ENCODE measurements at places on chromosomes 2 and 18. TPM values are rescaled to one million over a fixed set of nuclear protein-coding genes. Genes with fewer than 3 reads are reported as not detected.

DNA sequence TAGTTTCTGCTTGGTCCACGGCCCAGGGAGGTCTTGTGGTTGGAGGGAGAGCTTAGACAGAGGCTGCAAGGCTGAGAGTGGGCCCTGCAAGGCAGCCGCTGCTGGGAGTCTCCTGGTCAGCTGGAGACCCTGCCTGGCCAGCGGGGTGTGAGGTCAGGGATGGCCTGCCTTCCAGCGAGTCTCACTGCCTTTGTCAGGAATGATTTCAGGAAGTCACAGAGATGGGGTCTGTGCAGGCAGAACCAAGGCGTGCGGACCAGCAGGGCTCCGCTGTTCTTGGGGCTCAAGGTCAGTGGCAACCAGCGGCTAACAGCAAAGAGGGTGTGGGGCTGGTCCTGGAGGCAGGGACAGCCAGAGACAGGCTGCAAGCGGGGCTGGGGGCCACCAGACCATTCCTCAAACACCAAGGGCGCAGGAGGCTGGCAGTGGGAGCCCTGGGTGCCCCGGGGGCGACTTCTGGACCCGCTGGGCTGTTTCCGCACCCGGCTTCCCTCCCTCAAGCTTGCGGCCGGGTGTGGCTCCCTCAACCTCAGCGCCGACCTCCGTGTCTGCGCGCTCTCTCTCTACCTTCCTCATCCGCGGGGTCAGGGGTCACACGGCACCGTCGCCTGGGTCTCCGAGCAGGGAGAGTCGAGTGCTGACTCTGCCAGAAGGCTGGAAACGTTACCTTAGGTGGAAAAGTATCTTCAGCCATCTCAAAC, 124.5 kb upstream of the CTDP1 start:
- no peaks in the 10 kb centered on the region for H3K27me3 ChIP-seq
- H3K4me1 ChIP-seq: no peaks in the 10 kb centered on the region
- DNase-seq: no peak
- no peak overlapping the region for H3K4me3 ChIP-seq
- no peak overlapping the region for H3K27ac ChIP-seq

DNA sequence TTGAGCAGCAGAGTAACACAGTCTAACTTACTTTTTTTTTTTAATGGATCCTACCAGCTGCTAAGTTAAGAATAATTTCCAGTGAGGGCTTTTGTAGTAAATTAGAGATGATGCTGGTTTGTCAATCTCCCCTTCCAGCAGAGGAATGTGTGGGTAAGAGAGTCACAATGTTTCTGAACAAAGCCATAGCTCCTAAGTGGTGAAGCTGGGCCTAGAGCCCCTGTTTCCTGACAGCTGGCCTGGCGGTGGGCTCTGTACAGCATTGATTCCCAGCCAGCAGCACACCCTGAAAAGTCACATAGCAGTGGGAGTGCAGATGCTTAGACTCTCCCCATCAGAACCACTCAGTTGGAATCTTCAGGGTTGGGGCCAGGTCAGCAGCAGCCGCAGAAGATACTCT, 24.4 kb downstream of the CAPG start:
- H3K4me3 ChIP-seq: no peak overlapping the region
- DNase-seq: no peak
- H3K27ac ChIP-seq: no peak overlapping the region
- H3K27me3 ChIP-seq: no peaks in the 10 kb centered on the region

GRCh38 chr2:85438201-85439024, 19.9 kb downstream of the SH2D6 start:
- peaks cover 33% of the 10 kb centered on the region for H3K4me1 ChIP-seq
- no peaks in the 10 kb centered on the region for H3K36me3 ChIP-seq
- no peaks in the 10 kb centered on the region for H3K27me3 ChIP-seq
- no peak for DNase-seq
- peak overlapping the region; percentile 96 for H3K27ac ChIP-seq

COPS8 gene
- total RNA-seq: 48.4 TPM

KATNAL2 gene
- 1.2 TPM for total RNA-seq

All from activated T-cell treated with anti-CD3 and anti-CD28 coated beads, Interleukin-2, amount 50 U/mL, for 72 hours (primary cell).